ENCODE measurements at places on chromosomes 6 and 20. TPM values are rescaled to one million over a fixed set of nuclear protein-coding genes. Genes with fewer than 3 reads are reported as not detected.

LRRC73 gene
- total RNA-seq, result 1.2 TPM

PLA2G7 gene
- 0.44 TPM for total RNA-seq

DNA sequence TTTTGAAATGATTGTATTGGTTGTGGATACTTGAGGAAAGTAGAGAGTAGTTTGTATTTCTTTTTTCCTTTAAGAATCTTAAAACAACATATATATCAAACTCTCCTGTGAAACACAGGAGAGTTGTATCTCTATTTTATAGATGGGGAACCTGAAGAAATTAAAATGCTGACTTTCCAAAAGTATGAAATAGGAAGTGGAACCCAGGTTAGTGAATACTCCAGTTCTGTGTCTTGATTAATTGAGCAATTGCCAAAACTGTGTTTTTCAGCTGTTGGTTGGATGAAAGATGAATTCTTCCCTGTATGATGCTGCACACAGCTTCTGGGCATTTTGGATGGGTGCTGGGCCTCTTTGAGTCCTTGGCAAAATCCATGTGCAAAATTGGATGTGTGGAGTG lies 86.3 kb downstream of the ARID1B start:
- H3K36me3 ChIP-seq, result peaks cover 7% of the 10 kb centered on the region
- DNase-seq, result no peak
- no peak overlapping the region for H3K27ac ChIP-seq
- no peak overlapping the region for H3K4me3 ChIP-seq
- peaks cover 44% of the 10 kb centered on the region for H3K4me1 ChIP-seq

GRCh38 chr20:9810738-9811137 lies 28.1 kb downstream of the PAK5 start:
- DNase-seq, result no peak
- H3K4me1 ChIP-seq, result peaks cover 8% of the 10 kb centered on the region
- no peaks in the 10 kb centered on the region for H3K27me3 ChIP-seq
- no peak overlapping the region for H3K4me3 ChIP-seq
- no peak overlapping the region for H3K27ac ChIP-seq

GRCh38 chr6:131460614-131461000 lies 112.4 kb upstream of the ARG1 start:
- H3K27ac ChIP-seq, result no peak overlapping the region
- peaks cover 6% of the 10 kb centered on the region for H3K4me1 ChIP-seq
- H3K36me3 ChIP-seq, result no peaks in the 10 kb centered on the region
- H3K27me3 ChIP-seq, result no peaks in the 10 kb centered on the region

DNA sequence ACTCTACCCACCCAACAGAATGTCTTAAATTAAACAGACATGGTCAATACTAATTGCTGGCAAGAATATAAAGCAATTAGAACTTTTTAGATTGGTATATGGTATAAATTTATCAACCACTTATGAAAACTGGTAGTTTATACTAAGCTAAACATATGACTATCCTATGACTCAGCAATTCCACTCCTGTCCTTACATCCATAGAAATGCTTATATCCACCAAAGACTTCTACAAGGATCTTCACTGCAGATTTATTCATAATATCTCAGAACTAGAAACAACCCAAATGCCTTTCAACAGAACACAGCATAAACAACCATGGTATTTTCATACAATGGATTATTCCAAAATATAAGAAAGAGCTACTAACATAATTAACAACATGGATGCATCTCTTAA lies 4.6 kb downstream of the ZNF184 start:
- peaks cover 18% of the 10 kb centered on the region for H3K36me3 ChIP-seq
- H3K27me3 ChIP-seq, result peaks cover 3% of the 10 kb centered on the region
- H3K4me1 ChIP-seq, result peaks cover 10% of the 10 kb centered on the region
- peak overlapping the region; percentile 5 for H3K4me3 ChIP-seq

DNA sequence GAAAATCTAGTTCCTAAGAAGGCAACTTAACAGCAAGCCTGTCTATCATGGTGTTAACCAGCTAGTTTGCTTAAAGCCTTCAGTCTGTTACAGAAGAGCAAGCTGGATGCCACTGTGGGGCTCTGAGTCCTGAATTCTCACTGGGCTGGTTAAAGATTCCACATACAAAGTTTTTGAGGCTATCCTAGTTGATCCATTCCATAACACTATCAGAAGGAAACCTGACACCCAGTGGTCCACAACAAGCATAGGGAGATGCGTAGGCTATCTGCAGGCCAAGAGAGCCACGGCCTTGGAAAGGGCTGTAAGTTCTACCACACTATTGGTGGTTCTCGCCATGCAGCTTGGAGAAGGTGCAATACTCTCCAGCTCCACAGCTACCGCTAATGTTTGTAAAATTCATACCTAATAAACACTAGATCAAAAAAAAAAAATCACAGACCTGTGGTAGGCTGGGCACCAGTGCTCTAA lies 420 bp upstream of the MCCD1 start:
- no peak overlapping the region for H3K27ac ChIP-seq
- H3K36me3 ChIP-seq, result peaks cover 8% of the 10 kb centered on the region
- no peak for DNase-seq
- peaks cover 3% of the 10 kb centered on the region for H3K4me1 ChIP-seq
- H3K27me3 ChIP-seq, result peaks cover 6% of the 10 kb centered on the region

Data from glutamatergic neuron (in vitro differentiated cells).